ENCODE measurements at places on chromosomes 7 and 10.

GRCh38 chr10:32047881-32048280, 8.3 kb downstream of the KIF5B start:
- no peak for DNase-seq

DNA sequence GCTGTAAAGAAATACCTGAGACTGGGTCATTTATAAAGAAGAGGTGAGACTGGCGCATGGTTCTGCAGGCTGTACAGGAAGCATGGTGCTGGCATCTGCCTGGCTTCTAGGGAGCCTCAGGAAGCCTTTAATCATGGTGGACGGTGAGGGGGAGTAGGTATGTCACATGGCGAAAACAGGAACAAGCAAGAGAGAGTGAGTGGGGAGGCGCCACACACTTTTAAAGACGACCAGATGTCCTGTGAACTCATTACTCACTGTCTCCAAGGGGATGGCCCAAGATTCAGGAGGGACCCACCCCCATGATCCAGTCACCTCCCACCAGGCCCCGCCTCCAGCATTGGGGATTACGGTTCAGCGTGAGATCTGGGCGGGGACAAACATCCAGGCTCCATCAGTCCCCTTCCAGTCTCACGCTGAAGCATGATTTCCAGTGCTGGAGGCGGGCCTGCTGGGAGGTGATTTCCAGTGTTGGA, 3.2 kb downstream of the ZNF316 start:
- no peak for DNase-seq

DNA sequence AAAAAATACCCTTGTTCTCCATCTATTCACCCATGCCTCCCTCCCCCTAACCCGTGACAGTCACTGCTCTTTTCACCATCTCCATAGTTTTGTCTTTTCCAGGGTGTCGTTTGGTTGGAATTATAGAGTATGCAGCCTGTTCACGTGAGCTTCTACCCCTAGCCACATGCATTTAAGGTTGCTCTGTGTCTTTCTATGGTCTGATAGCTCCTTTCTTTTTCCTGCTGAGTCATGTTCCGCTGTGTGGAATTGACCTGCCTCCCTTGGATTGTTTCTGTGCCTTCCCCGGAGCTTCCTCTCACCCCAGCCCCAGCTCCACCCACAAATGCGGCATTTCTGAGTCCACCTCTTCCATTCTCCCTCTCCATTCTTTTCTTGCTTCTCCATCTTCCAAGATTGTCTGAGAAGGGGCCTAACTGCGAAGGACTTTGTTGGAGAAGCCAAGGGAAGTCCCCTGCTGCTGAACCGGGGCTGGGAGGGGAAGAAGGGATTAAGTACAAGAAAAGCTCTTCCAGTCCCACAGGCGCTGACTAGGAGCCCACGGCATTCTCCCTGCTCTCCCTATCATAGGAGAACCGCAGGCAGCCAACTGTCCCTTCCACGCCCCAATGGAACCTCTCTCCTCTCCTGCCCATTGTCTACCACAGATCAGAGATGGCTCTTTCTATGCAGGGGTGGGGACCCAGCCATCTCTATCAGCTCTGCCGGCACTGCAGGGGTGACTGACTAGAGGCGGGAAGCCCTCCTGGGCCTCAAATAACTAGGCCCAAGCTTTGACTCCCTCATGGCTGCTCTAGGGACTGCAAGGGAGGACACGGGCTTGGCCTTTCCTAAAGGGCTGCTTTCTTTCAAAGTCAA, 87.5 kb upstream of the ANLN start:
- DNase-seq = no peak

- no peak for DNase-seq
These were observed 290.5 kb downstream of the USP6NL start for GRCh38 chr10:11320809-11321520.

GRCh38 chr10:7202793-7203355, 208.0 kb downstream of the SFMBT2 start:
- no peak for DNase-seq

GRCh38 chr7:120407010-120407409, 134.0 kb downstream of the KCND2 start:
- no peak for DNase-seq

DNA sequence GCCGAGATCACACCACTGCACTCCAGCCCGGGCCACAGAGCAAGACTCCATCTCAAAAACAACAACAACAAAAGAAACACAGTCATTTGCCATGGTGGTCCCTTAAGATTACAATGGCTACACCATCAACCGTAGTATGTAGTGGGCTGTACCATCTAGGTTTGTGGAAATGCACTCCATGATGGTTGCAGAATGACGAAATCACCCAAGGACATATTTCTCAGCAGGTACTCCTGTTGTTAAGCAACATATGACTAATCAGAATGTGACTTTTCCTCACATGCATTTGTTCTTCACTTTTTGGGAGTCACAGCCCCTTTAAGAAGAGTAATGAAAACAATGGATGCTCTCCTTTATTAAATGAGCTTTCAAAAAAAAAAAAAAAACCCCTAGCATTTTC, 11.0 kb downstream of the SVIL start:
- DNase-seq = no peak

DNA sequence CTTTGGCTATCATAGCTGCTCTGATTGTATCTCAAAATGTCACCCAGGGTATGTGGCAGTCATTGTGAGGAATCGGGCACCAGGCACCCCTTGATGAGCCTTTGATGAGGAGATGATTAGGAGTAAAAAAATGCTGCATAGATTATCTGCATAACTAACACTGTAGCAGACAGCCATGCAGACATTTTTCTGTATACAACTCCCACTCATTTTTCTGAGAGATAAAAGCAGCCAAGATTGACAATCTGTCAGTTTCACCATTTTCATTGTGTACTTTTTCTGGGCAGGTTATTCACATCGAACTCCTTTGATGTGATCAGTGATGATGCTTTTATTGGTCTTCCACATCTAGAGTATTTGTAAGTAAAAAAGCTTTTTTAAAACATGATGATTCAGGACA, 19.4 kb downstream of the LGI1 start:
- no peak for DNase-seq

- no peak for DNase-seq
These were observed 6.3 kb downstream of the VPS26A start for GRCh38 chr10:69130251-69130650.

DNA sequence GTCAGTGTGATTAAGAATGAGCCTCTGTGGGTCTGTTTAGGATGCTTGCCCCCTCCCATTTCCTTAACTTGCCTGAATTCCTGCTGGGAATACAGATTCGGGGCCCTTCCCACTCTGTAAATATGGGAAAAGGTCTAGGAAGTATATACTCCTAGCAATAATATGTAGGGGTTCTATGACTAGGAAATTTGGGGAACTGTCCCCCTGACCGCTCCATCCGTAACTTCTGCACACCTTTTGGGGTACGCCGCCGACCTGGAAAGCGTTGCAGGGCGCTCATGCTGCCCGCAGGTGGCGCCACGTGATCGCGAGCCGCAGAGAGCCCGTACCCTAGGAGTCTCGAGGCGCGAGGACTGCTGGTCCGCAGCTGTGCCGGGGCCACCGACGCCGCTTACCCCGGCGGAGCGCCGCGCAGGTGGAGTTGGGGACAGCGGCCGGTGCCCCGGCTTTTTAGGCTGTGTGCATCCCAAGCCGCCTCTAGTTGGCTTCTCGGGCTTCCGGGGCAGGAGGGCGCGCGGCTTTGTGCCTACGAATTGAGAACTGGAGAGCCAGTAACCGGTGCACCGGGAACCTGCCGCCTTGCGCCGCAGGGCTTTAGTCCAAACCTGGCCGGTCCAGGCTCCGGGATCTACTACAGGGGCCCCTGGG, 656 bp upstream of the CNNM2 start:
- DNase-seq = no peak

- peak; percentile 91 for DNase-seq
These were observed 70.9 kb upstream of the CTBP2 start for GRCh38 chr10:125231116-125231812.

GRCh38 chr7:128790315-128791041, 1.3 kb upstream of the CCDC136 start:
- no peak for DNase-seq

DNA sequence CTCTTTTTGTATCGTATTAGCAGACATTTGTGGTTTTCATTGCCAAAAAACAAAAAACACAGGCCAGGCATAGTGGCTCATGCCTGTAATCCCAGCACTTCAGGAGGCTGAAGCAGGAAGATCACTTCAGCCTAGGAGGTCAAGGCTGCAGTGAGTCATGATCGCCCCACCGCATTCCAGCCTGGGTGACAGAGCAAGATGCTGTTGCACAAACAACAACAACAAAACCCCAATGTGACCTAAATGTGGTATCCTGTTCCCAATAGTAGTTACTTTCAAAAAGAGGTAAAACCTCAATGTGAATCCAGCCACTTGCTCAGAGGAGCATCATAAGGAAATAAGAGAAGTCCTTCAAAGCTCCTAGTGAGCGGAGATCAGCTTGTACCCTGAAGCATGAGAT, 45.8 kb upstream of the SKAP2 start:
- DNase-seq = peak; percentile 7

DNA sequence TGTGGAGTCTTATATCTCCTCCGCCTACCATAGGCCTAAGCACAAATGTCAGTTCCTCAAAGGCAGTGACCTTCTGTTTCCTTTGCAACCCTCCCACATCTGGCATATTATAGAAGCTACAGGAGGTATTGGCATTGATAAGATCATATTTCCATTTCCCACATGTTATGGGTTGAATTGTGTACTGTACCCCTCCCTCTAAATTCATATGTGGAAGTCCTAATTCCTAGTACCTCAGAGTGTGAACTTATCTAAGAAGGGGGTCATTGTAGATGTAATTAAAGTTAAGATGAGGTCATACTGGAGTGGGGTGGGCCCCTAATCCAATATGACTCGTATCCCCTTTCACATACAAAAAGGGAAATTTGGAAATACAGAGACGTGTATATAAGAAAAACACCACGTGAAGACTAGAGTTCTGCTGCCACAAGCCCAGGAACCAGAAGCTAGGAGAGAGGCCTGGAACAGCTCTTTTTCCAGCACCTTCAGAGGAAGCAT, 6.1 kb upstream of the LAMB4 start:
- no peak for DNase-seq

DNA sequence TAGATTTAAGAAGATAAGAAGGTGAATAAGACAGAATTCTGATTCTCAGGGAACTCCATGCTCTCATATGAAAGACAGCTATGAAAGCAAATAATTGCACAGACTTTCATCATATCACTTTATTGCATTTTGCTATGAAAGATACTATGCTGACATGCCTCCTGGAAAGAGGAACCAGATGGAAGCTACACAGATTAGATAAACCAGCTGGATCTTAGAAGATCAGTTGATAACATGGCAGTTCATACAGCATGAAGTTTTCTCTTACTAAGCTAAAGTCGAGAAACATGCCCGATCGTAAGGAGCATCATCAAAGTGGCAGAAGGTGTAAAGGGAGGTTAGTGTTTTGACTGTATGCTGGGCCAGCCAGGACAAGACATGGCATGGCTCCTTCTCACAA, 112.5 kb upstream of the DPP6 start:
- DNase-seq = no peak

DNA sequence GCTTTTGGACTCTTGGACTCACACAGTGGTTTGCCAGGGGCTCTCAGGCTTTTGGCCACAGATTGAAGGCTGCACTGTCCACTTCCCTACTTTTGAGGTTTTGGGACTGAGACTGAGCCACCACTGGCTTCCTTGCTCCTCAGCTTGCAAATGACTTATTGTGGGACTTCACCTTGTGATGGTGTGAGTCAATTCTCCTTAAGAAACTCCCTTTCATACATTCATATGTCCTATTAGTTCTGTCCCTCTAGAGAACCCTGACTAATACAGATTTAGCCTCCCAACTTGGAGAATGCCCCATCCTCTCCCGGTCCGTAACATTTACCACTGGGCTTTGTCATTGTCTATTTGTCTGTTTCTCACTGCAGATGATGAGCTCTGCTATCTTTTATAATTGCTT, 52.8 kb upstream of the CUL1 start:
- no peak for DNase-seq

GRCh38 chr10:97540669-97541500, 31.7 kb upstream of the ANKRD2 start:
- DNase-seq = no peak

- peak; percentile 97 for DNase-seq
These were observed 262.2 kb downstream of the BAMBI start for GRCh38 chr10:28939281-28940157.

GRCh38 chr7:94350734-94351133, 44.0 kb upstream of the COL1A2 start:
- DNase-seq = no peak

DNA sequence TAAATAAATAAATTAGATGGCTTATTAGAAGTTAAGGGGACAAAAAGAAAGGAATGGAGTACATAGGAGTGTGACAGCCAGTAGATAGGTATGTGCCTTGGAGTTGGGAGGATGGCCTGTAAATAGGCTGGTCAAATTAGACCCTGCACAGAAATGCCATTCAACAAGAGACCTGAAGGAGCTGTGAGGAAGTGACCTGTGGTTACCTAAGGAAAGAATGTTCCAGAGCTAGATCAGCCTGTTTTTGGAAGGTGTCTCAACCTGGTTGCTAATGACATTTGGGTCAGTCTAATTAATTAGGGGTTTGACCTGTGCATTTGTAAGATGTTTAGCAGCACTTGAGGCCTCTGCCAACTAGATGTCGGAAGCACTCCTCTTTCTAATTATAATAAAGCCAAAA, 315.3 kb upstream of the PLXDC2 start:
- DNase-seq = no peak

- DNase-seq = no peak
These were observed 6.2 kb upstream of the MBL2 start for GRCh38 chr10:52778511-52779392.
